ENCODE measurements at places on chromosomes 3 and 15. TPM values are rescaled to one million over a fixed set of nuclear protein-coding genes. Genes with fewer than 3 reads are reported as not detected.

The GNAT1 gene
- total RNA-seq, result not detected

DNA sequence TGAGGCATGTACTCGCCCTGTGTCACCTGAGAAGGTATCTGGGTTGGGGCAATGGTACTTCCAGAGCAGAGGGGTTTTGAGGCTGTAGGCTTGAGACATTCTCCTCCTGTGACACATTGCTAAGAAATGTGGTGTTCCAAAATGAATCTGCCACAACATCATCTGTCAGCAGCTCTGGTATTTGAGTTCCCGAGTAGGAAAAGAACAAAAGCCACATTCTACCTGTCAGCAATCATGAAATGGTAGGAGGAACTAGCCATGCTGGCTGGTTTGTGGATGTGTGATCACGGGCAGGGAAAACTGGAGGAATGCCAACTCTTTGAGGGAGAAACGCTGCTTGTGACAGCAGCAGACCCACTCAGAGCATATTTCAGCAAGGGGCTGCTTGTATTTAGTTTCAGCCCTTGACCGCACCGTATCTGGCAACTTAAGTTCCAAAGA, 579.4 kb upstream of the TBL1XR1 start:
- peak; percentile 65 for DNase-seq

DNA sequence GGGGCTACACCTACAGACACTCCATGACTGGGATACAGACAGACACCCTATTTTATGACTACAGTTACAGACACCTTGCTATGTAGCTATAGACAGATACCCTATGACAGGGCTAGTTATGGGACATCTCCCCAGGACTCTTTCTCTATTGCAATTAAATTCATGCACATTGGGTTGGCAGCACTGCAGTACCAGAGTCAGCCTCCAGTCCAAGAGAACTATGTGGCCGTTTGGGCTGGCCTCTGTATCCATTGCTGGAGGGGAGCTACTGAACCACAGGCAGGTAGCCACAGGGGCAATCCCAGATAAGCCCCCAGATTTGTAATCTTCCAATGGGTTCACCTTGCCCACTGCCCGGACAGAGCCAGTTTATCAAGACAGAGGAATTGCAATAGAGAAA, 108.4 kb upstream of the SPATA16 start:
- DNase-seq, result no peak

DNA sequence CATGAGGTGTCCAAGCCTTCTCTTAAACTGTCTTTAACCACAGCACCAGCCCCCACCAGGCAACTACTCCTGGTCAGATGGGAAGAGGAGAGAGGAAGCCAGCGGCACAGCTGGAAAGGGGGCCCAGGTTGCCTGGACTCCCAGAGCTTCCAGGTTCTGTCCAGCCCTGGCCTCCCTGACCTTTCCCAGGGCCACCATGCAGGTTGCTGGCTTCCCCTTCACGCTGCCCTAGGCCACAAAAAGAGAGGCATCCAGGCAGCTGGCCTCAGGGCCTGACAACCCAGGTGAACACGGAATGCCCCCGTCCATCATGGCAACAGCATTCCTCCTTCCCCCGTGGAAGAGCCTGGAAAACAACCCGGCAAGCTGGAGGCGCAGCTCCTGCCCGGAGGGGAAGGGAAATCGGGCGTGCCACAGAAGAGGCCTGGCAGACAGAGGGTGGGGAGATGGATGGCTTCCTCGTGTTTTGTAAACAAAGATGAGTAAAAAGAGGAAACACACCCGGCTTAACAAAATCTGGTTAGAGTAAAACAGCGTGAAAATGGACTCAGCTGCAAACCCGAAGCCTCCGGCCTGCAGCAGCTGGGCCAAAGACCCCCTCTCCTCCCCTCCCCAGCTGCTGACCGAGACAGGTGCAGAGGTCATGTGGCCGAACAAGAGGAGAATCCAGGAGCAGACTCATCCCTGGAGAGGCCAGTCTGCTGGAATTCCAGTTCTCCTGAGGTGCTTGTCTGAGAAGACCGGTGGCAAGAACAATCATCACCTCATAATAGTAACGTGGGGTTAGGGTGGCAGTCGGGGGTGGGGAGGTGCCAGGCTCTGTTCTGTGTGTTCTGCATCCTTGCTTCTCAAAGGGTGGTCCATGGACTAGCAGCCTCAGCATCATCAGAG, 15.5 kb downstream of the BMF start:
- DNase-seq, result no peak

DNA sequence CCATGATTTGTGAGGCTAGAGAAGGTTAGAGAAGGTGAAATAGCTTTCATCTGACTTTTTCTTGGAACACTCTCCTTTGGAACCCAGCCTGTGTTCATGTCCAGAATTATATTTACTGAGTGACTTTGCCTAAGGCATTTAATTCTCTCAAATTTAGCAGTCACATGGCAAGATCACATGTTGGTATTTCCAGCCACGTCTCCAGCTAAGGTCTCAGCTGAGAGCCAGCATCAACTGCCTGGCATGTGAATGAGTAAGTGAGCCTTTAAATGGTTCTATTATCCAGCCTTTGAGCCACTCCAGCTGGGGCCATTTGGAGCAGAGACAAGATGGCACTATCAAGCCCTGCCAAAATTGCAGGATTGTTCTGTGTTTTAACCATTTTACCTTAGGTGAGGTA, 130.2 kb upstream of the SGO1 start:
- no peak for DNase-seq

The NME9 gene
- 5.1 TPM for total RNA-seq

DNA sequence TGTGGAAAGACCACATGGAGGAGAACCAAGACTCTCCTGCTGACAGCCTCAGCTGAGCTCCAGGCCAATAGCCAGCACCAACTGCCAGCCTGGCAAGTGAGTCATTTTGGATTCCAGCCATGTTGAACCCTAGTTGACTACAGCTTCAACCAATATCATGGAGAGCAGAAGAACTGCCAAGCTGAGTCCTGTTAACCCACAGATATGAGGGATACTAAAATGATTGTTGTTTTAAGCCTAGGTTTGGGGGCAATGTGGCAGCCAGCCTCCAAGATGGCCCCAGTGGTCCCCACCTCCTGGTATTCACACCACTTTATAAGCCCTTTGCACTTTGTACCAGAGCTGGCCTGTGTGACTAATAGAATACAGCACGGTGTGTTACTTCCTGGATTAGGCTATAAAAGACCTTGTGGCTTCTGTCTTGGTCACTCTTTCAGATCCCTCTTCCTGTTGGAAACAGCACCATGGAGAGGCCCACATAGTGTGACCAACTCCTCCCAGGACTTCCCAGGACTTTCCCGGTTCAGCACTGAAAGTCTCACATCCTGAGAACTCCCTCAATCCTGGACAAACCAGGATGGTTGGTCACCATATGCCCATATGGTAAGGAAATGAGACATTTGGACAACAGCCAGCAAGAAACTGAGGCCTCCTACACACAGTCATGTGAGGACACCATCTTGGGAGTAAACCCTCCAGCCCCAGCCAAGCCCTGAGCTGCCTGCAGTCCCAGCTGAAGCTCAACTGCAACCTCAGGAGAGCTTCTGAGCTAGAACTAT, 32.4 kb upstream of the CDV3 start:
- no peak for DNase-seq

- DNase-seq, result no peak
Observed at GRCh38 chr3:162165346-162165745, 668.7 kb downstream of the OTOL1 start.

- DNase-seq, result no peak
Observed at GRCh38 chr3:36876181-36876936, 68.5 kb downstream of the TRANK1 start.

The LRRC49 gene
- 11.6 TPM for total RNA-seq

DNA sequence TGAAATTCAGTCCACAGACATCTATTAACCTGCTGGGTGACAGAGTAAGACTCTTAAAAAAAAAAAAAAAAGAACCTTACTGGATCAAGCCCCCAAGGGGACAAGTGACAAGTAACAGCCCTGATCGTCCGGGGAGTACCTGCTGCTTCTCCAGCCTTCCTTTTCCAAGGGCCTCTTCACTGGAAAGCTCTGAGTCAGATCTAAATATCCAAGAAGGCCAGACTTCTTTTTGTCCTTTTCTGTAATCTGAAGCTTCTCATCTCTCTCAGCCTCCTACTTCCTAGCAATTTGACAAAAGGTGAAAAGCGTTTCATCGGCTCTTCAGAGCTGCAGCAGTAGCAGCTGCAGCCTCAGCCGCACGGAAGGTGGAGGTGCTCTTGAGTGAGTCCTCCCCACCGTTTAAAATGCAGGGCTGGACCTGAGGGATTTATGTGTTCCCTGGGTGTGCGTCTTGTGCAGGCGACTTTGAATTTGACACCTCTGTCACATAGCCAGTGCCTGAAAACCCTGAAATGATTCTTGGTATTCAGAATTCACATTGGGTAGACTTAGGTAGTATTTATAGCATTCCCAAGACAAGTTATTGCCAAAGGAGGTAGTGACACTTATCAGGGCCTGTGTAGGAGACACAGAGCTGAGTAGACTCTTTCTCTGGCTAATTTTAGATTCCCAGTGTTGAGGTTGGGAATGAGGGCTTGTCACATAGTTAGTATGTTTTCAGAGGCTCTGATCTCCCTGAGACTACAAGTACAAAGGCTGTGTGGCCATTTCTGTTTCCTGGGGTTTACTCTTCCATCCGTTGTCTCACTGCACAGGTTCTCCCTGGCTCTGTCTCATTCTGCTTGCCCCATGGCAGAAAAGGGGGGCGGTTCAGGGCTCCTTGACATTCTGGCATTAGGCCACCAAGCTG, 291.2 kb upstream of the C2CD4B start:
- no peak for DNase-seq

DNA sequence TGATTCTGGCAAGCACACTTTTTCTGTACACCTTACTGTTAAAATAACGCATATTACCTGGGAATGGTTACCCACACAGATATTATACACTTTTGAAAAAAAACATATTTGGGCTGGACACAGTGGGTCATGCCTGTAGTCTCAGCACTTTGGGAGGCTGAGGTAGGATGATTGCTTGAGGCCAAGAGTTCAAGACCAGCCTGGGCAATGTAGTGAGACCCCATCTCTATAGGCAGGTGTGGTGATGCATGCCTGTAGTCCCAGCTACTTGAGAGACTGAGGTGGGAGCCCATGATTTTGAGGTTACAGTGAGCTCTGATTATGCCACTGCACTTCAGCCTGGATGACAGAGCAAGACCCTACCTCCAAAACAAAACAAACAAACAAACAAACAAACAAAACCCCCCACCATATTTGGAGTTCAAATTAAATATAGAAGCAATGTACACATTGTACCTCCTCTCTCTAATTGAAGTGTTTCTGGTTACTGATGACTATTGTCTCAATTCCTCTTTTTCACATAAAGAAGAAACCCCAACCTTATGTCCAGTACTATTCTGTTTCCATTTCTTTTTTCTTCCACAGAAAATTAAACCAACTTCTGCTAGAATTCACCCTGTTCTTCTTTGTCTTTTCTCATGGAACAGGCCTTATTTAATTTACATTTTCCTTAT, 152.6 kb upstream of the UMPS start:
- DNase-seq, result no peak

GRCh38 chr3:39751286-39751685, 58.1 kb upstream of the MYRIP start:
- no peak for DNase-seq

DNA sequence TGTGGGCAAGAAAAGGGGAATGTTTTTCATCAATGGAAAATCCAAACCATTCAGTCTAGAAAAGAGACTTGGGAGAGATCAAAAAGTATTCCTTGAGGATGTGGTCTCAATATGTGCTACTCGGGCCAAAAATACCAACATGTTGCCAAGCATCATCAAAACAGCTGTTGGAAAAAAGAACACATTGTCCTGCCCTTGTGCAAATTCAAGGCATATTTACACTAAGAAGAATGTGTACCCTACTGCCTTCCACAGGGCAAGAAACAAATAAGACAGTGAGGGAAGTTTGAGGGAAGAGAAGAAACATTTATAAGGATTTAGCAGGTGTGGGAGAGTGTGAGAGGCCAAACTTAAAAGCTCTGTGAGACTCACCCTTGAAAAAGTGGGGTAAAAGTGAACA, 252.1 kb downstream of the NTRK3 start:
- DNase-seq, result no peak

- no peak for DNase-seq
Observed at GRCh38 chr3:184666442-184666841, 45.4 kb downstream of the MAGEF1 start.

- DNase-seq, result no peak
Observed at GRCh38 chr3:33936921-33937525, 138.6 kb downstream of the PDCD6IP start.

GRCh38 chr3:46091741-46092701, 64.7 kb upstream of the XCR1 start:
- no peak for DNase-seq

The GOLGA8Q gene
- total RNA-seq, result 3.9 TPM

DNA sequence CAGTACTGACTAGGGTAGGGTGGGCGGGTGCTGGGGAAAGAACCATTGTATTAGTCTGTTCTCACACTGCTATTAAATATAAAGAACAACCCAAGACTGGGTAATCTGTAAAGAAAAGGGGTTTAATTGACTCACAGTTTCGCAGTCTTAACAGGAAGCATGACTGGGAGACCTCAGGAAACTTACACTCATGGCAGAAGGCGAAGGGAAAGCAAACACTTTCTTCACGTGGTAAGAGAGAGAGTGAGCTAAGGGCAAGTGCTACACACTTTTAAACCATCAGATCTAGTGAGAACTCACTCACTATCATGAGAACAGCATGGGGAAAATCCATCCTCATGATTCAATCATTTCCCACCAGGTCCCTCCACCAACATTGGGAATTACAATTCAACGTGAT, 98.0 kb downstream of the OXSM start:
- no peak for DNase-seq

The DOCK3 gene
- 1.3 TPM for total RNA-seq

- DNase-seq, result no peak
Observed at GRCh38 chr15:74429781-74430400, 3.9 kb downstream of the SEMA7A start.

The PLA2G4D gene
- 0.03 TPM for total RNA-seq

DNA sequence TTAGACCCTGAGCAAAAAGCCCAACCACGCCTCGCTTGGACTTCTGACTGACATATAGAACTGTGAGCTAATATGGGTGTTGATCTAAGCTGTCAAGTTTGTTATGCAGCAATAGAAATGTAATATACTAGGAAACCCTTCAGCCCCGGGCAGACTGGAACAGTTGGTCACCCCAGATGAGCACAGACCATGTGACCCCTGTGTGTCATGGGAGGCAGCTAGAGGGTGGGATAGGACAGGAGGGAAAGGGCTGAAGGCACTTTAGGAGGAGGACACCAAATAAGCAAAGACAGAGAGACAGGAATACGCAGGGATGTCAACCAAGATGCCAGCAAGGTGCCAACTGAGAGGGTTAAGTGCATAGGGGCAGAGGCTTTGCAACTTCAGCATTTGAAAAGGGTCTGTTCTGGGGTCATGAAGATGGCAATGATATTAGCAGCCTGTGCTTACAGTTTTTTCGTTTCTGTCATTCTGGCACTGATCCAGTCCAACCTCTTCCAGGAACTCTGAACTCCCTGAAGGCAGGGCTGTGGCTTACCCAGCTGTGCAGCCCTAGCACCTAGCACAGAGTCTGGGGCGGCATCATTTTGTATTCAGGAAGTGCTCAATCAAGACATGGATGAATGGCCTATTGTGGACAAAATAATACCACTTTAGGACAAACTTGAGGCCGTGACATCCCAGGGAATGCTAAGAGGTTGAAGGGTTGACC, 51.4 kb downstream of the HES1 start:
- DNase-seq, result no peak

All from cardiac muscle cell (in vitro differentiated cells and primary cell).